CD4-positive, alpha-beta T cell treated with Interleukin-12 subunit alpha and Interleukin-12 subunit beta, for 1 hour (primary cell): ENCODE measurements at places on chromosomes 6 and 20.
A peak's percentile ranks its signal among the peaks of the same experiment; 100 is the strongest.

- DNase-seq: no peak
These were observed 125.4 kb downstream of the RNASET2 start for GRCh38 chr6:166830891-166831363.

DNA sequence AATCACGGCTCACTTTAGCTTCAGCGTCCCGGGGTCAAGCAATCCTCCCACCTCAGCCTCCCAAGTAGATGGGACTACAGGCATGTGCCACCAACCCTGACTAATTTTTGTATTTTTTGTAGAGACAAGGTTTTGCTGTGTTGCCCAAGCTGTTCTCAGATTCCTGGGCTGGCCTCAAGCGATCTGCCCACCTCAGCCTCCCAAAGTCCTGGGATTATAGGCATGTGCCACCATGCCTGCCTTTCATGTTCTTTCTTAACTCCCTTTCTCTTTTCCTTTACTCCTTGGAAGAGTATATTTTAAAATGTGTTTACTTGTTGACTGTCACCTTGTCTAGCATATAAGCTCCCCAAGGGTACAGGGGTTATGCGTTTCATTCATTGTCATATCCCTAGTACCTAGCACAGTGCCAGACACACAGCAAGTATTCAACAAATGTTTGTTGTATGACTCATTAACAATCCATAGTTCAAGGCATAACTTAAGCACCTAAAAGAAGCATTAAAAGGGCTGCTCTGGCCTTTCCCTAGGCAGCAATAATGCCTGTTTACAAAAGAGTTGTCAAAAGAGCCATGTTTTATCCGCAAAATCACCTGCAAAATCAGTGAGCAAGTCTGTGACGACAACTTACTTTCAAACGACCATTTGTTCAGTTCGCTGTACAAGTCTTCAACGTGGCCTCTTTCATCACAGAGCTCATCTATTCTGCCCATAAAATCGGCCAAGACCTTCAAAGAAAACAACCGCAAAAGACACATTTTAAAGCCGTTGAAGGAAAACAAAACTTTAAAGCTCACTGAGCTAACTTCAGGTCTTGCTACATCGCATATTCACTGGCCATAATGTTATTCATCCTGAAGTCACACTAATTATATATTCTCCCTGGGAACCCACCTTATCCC, 4.6 kb downstream of the CYP24A1 start:
- DNase-seq: no peak

DNA sequence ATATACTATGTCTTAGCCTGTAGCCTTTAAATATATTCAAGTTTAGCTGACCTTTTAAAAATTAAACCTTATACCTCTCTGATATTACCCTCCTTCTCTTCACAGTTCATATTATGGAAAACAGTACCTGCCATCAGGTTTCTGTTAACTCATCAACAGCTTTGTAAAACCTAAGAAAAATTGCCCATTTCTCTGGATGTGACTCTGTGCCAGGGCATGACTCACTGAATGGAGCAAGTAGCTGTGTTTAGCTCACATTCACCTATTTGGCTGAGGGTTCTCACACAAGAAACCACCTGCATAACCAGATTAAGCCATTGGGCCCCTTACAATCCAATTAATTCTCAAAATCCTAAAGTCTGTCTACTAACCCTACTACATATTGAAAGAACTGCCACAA, 678.8 kb upstream of the MARCKS start:
- DNase-seq: no peak

DNA sequence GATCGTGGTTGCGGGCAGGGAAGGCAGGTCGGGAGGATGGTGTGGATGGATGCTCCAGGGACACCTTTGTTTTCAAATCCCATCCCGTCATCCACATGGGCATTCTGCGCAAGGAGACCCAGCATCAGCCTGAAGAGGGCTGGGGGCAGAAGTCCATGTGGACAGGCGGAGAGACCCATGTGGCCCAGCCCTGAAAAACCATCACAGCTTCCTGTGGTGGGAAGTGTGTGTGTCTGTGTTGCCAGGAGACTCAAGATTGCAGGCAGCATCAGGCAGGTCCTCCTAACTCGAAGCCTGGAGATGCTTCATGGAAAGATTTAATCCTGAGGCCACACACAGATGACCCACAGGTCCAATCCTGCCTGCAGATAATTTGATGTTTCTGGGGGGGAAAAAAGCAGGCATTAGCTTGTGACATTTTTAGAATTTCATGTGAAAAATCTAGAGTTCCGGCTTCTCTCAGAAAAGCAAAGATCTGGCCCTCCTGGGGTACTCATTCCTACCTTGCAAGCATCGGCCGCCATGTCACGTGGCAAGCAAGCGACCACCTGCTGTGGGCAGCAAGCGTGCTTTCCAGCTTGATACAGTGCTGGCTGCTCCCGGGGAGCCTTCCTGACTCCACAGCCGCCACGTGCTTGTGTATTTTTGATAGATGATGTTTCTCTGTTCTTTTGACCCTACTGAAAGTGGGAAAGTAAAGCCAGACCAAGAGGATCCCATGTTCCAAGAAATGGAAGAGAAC, 25.8 kb downstream of the BCAS4 start:
- no peak for DNase-seq

GRCh38 chr20:23257848-23258746, 92.5 kb upstream of the NXT1 start:
- no peak for DNase-seq

GRCh38 chr6:169230946-169231789, 22.5 kb downstream of the THBS2 start:
- DNase-seq: no peak

- no peak for DNase-seq
These were observed 639 bp upstream of the CD24 start for GRCh38 chr6:106974999-106975737.

DNA sequence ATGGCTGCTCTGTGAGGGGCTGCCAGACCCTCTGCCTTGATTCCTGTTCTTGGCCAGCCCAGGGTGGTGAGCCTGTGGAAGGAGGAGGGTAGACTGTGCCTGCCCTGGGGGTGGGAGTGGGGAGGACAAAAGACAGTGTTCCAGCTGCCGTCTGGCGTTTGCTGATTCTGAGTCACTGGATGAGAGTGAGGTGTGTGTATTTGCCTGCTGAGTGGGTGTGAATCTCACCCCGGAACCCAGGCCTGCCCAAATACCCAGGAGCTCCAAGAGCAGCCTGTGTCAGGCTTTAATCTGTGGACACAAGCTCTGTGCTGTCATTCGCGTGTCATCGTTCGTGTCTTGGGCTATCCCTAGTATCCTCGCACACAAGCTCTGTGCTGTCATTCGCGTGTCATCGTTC, 2.6 kb upstream of the LKAAEAR1 start:
- no peak for DNase-seq

DNA sequence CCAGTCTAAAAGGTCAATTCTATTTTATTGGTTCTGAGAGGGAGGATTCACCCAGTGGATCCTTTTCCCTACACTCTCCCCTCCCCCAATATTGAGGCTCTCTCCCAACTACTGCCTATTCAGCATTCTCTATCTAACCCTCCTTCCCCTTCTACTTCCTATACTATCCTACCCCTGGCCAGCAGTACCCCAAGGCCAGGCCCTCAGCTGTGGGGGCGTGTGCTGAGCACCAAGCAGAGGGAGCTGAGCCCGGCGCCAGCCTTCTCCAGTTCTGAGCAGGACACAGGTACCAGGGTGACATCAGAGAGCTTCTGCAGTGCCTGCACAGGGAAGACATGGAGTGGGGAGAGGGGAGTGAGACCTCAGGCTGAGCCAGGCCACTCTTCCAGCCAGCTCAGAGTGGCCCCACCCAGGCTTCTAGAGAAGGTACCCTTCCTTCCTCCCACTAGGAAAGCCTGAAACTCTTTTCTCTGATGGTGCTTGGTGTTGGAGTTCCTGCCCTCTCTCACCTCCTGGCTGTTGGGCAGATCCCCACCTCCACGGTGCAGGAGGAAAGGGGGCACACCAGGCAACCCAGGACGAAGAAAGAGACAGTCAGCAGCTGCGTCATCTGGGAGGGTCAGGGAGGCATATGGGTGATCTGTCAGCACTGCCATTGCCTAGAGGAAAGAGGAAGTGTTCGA, 1.9 kb downstream of the DDAH2 start:
- DNase-seq: peak; percentile 31

DNA sequence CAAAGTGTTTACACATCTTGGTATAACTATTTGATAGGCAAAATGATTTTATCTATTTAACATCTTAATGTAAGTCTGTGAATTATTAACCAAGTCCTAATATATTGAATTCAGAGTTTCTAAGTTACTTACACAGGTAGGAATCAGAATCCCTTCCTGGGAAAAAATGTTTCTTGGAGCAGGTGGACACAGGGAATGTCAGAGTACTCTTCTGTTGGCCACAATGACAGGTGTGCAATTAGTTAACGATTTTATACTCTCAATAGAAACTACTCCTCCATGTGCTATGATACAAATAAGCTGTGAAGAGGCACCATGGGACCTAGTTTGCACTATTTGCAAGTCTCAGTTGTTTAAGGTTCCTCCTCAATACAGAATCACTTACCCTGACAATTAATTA, 821 bp upstream of the TAAR5 start:
- DNase-seq: no peak

- DNase-seq: peak; percentile 22
These were observed 913 bp downstream of the BTN2A2 start for GRCh38 chr6:26383624-26384417.

DNA sequence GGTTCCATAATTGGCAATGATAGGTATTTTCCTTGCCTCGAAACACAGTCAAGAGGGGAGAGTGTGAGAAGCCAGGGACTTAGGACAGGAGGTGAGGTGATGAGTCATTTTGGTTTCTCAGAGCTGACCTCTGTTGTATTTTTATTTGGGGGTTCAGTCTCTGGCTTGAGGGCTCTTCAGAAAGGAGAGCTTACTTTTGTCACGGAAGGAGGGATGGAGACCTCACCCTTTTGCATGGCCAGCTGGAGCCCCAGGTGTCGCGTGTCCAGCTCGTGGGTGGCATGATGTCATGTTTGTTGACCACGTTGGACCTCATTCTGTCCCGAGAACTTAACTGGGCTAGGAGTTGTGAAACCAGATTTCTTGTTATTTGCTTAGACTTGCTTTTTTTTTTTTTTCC, 293.9 kb downstream of the QKI start:
- DNase-seq: no peak

DNA sequence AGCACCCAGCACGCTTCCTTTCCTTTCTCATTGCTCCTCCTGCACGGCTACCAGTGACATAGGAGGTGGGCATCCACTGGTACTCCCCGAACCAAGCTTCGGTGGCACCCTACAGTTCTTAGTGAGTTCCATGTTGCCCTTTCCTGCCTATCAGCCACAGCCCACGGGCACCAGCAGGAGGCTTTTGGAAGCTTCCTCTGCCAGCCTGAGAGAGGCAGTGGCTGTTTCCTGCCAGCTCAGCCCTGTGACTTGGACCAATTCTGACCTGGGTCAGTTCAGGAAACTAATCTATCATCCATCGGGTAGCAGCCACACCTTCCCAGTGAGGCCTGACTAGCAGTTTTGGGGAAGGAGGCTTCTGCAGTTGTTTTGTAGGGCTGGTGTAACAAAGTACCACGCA, 176.4 kb upstream of the UST start:
- DNase-seq: no peak

- no peak for DNase-seq
These were observed 106.3 kb downstream of the GFRAL start for GRCh38 chr6:55433446-55434130.

GRCh38 chr6:137944793-137945498, 77.9 kb downstream of the TNFAIP3 start:
- peak; percentile 55 for DNase-seq

DNA sequence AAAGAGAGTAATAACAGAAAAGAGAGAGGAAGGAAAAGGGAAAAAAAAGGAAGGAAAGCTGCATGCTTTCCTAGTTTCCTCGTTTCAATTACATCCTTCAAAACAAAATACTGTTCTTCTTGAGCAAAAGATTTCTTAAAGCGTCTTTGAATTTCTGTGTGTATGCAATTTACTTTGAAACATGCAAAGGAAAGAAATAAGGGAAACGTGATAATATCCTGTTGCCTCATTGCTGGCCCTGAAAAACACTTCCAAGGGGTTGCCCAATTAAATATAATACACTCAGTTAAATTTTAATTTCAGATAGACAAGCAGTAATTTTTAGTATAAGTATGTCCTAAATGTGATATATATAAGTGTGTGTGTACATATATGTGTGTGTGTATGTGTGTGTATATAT, 51.2 kb upstream of the TPD52L1 start:
- DNase-seq: no peak

DNA sequence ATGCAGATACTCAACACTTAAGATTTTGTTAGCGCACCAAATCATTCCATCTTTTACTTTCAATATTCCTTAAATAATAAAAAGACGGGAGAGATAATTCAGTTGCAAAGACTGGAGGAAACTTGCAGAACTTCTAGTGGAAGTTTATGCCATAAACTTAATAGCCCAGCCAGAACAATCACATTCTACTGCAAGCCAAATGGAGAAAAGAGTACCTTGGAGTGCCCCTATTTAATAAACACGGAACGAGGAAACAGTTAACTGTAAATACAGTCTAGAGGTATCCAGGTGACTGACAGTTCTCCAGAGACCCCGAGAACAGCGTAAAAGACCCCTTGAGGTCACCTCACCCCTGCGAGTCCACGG, 635 bp downstream of the SLC35B3 start:
- DNase-seq: no peak

DNA sequence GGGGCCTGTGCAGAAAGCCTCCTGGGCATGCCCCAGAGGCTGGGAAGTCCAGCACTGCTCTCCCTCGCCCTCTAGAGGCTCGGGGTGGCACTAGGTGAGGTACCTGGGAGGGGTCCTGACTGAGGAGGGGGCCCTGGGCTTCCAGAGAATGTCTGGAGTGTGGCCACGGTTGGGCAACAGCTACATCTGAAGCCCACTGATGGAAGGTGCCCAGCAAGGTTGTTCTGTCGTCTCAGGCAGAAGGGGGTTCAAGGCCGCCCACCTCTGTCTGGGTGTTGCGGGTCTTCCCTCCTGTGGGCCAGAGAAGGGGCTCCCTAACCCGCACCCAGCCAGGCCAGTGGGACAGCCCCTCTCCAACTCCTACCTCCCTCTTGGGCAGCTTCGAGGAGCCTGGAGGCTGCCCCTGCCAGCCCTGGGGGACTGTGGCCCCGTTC, 11.4 kb upstream of the VEGFA start:
- DNase-seq: no peak

DNA sequence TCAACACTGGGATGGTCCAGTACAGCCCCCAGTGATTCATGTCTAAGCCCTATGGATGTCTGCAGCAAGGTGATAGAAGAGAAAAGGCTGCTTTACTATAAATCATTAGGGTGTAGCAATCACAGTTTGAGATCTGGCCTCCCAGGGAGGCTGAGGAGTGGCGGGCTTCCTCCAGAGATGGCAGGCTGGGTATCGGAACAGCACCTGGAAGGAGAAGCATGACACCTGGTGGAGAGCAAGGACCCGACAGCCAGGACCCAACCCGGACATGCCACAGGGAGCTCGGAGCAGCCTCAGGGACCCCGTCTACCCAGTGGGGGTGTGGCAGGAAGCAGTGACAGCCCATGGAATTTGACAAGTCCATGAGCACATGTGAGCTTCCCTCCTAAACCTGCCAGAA, 114.8 kb upstream of the CD93 start:
- no peak for DNase-seq

GRCh38 chr6:130313206-130313605, 52.6 kb upstream of the TMEM200A start:
- no peak for DNase-seq

GRCh38 chr6:140486450-140487361, 1112.3 kb upstream of the CITED2 start:
- DNase-seq: no peak
